ENCODE measurements at places on chromosomes 5 and 9. TPM values are rescaled to one million over a fixed set of nuclear protein-coding genes. Genes with fewer than 3 reads are reported as not detected.
A peak's percentile ranks its signal among the peaks of the same experiment; 100 is the strongest.

GRCh38 chr9:115759426-115759825 is 394.2 kb upstream of the PAPPA start:
- DNase-seq, result no peak

GRCh38 chr5:34914671-34915138 is 599 bp downstream of the RAD1 start:
- peak; percentile 21 for DNase-seq

DNA sequence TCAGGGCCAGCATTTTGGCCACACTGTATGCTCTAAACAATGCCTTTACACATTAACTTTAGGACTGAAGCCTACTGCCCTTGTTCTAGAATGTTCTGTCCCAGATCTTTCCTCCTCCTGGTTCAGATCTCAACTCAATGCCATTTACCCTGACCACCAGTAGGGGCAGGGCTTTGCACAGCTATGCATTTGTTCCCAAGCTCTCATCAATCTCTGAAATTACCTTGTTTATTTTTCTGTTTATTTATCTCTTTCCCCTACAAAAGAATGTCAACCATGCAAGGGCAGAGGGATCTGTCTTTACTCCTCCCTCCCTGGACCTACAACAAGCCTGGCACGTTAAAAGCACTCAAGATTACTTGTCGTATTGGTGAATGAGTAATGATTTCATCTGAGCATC is 612.9 kb downstream of the BNC2 start:
- no peak for DNase-seq

GRCh38 chr9:100489836-100490235 is 16.9 kb downstream of the TMEFF1 start:
- DNase-seq, result no peak

GRCh38 chr9:95494022-95494415 is 22.8 kb downstream of the PTCH1 start:
- DNase-seq, result peak; percentile 56

- DNase-seq, result no peak
These were observed 239.6 kb upstream of the NREP start for GRCh38 chr5:111996574-111996973.

DNA sequence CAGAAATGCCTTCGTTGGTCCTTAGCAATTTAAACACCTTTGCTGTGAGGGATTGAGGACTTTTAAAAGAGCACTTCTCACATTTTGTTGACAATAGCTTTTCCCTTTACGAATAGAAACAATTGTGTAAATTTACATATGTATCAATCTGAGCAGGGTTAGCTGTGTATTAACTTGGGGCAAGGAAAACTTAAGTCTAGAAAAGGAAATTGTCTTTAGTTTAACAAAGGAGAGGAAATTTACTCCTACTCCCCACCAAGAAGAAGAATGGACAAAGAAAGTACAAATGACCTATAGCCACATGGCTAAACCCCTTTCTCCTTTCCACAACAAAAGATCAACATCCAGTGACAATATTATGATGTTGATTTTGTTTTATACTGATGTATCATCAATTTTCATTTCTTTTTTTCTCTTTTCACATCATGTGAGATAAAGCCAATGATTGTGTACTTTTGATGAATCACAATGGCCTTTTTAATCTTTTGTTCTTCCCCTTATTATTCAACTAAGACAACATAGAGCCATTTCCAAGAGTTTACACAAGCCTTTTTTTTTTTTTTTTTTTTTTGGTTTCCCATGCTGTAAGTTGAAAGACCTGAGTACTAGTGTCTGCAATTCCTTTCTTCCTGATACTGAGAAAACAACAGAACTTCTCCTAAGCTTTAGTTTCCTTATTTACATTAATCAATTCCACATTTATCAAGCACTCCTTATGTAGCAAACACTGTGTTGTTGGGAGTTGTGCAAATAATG is 19.0 kb downstream of the FOXB2 start:
- no peak for DNase-seq

- DNase-seq, result peak; percentile 91
These were observed at the start of gene RACK1 for GRCh38 chr5:181243564-181244343. RACK1 (minus strand) TSS chr5:181243906; CDS start chr5:181243800, 106 bp downstream.

GRCh38 chr5:111299067-111299481 is 74.9 kb downstream of the CAMK4 start:
- no peak for DNase-seq

GRCh38 chr9:75226403-75227139 is 138.3 kb downstream of the OSTF1 start:
- no peak for DNase-seq

- DNase-seq, result no peak
These were observed 535.7 kb upstream of the ACO1 start for GRCh38 chr9:31848505-31849285.

GRCh38 chr5:95822043-95822541 is 434 bp downstream of the GLRX start:
- DNase-seq, result peak; percentile 84

DNA sequence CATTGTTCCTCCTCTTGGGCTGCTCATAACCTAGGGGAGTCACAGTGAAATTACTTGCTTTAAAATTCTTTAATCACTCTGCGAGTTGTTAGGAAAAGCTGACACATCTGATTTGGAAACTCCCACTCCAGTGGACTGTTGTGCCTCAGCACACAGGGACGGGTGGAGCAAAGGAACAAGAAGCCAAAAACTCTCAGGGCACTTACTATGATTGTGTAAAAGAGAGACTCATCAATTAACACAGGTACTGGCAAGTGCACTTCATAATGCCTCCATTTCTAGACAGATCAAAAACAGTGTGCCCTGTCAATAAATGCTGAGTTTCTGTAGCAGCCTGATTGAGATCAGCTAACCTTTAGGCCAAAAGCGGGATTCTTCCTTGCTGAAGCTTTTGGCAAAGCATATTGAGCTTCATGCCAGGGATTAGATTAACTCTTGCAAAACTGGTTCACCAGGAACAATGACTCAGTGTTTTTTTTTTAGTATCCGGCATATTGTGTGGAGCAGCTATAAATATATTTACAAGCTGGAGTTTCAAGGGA is 55.9 kb downstream of the TMC1 start:
- DNase-seq, result no peak

GRCh38 chr9:23542927-23543326 is 283.1 kb downstream of the ELAVL2 start:
- no peak for DNase-seq

GRCh38 chr9:124180557-124180956 is 77.2 kb upstream of the NEK6 start:
- no peak for DNase-seq

- DNase-seq, result no peak
These were observed 85.2 kb upstream of the TNC start for GRCh38 chr9:115202960-115203751.

DNA sequence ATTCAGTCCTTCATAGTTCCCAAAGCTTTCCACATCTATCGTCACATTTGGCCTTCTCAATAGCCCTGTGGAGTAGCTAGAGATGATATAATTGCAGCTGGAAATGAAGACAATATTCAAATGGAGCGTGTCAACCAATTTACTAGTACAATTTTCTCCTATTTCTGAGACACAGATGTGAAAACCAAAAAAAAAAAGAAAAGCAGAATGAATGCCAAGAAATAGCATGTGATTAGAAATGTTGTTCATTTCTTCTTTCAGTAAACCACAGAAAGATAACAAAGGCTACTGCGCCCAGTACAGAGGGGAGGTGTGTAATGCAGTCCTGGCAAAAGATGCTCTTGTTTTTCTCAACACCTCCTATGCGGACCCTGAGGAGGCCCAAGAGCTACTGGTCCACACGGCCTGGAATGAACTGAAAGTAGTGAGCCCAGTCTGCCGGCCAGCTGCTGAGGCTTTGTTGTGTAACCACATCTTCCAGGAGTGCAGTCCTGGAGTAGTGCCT is 99.0 kb downstream of the MUSK start:
- no peak for DNase-seq

GRCh38 chr5:77645158-77645994 is 6.9 kb upstream of the OTP start:
- peak; percentile 21 for DNase-seq

DNA sequence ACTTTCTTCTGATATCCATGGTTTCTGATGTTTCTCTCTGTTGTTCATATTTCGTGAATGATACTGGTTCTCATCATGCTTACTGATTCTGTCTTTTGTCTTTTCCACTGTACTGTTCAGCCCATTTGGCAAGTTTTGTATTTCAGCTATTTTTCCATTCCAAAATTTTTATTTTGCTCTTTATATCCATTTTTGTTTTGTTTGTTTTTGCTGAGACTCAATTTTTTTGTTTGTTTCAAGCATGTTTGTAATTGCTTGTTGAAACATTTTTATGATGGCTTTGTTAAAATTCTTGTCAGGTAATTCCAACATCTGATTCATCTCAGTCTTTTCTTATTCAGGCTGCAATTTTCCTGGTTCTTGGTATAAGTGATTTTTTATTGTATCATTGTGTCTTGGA is 64.0 kb downstream of the ERCC6L2 start:
- no peak for DNase-seq

DNA sequence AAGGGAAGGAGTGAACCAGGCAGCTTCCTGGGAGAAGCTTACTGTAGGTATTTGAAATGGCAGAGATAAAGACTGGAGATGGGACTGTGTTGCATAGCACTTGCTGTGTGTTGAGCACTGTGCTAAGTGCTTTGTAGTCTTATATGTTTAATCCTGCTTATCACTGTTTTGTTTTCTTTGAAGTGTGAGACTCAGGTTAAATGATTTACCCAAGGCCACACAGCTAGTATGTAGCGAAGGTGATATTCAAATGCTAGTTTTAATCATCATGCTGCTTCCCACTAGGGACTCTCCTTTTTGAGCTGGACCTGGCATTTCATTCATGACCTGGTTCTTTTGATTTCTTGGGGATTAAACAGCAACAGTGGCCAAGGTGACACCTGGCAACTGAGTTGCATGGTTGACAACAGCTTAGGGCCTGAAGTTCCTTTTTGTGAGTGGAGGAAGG is 35.3 kb upstream of the SPRY4 start:
- no peak for DNase-seq

DNA sequence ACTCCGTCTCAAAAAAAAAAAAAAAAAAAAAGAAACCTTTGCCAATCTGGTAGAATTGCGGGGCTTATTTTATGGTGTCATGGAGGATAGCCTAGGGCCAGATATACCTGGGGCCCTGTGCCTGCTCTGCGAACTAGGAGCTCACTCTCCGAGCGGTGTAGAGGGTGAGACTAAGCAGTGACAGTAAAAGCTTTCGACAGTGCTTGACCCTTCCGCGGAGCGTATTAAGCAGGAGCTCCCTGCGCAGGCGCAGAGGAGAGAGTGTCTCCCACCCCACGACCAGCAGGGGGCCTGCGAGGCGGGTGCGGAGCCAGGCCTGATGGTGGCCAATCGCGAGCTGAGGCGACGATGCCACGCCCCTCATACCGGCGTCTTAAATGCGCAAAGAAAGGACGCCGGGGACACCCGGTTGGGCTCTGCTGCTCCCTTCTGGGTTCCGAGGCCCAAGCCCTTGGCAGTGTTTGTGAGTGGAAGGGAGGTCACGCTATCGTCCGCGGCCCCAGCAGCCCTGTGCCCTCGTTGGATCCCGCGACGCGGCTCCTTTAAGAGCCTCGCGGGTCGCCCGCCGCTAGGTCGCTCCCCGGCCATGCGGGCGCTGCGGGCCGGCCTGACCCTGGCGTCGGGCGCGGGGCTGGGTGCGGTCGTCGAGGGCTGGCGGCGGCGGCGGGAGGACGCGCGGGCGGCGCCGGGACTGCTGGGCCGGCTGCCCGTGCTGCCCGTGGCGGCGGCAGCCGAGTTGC is at the start of gene ENDOG:
ENDOG (plus strand) TSS at position 402 of the 740 bp plus-strand sequence; CDS start at position 587, 185 bp downstream.
- DNase-seq, result peak; percentile 96

- DNase-seq, result no peak
These were observed 32.5 kb downstream of the TENT4A start for GRCh38 chr5:6745706-6746222.

- DNase-seq, result no peak
These were observed 58.1 kb downstream of the CEMIP2 start for GRCh38 chr9:71710201-71710600.

DNA sequence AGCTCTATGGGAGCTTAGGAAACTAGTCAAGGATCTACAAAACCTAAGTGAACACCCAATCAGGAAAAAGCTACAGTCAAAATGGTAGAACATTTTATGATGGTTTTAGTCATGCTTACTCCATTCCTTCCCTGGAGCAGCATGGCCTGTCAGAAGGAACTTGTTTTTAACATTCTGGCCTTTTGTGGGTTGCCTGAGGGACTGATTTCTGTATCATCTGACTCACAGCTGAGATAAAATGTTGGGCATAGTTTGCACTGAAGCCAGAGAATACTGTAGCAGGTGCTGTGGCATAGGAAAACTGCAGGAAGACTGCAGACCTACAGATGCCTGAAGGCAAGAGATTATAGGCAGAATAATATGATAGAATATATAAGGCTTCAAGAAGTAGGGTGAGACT is 719.6 kb upstream of the GRAMD2B start:
- DNase-seq, result no peak

GRCh38 chr5:14171621-14172020 is 28.5 kb downstream of the TRIO start:
- peak; percentile 41 for DNase-seq

DNA sequence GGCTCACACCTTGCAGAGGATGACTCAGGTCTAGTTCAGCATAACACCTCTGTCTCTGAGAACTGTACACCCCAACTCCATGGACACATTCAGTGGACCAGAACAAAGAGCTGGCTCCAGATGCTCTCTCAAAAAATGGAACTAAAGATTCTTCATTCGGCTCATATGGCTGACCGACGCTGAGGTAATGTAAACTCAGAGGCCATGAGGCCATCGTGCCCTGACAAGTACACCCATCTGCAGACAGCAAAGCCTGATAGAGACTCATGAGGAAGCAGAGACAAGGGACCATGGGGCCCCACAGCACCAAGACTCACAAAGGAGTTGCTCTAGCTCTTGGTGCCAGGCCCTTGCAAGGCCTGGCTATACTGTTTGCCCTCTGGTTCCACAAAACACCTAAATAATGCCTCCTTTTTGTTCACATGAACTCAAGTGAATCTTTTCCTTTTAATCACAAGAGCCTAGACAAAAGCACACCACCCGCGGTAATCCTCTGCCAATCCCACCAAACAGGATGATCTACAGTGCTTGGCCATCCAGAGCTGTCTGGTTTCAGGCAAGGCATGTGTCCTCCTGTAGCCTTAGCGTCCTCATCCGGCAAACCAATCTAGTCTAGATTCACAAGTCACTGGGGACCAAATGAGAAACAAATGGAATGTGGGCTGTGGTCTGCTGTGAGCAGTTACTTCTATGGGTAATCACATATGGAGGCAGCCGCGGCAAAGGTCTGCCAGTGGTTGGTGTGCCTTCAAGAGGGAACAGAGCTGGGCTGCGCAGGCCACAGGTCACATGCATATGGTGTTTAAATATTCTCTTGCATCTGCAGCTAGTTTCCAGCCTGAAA is 22.7 kb downstream of the MED27 start:
- no peak for DNase-seq

GRCh38 chr9:69173891-69174615 is at the start of gene TJP2:
TJP2 (plus strand) TSS chr9:69174277; CDS start chr9:69174373, 96 bp downstream.
- peak; percentile 60 for DNase-seq

PPP2R2B gene
- 1.2 TPM for total RNA-seq

AHRR gene
- 3.1 TPM for total RNA-seq

EGFL7 gene
- 21.5 TPM for total RNA-seq

PRDM9 gene
- not detected for total RNA-seq

HTR4 gene
- total RNA-seq, result 42.7 TPM

MLANA gene
- total RNA-seq, result not detected

IL9 gene
- not detected for total RNA-seq

ADAMTS6 gene
- 0.80 TPM for total RNA-seq

PCDHA3 gene
- total RNA-seq, result not detected

SLCO6A1 gene
- not detected for total RNA-seq

ARL14EPL gene
- not detected for total RNA-seq

NIM1K gene
- total RNA-seq, result not detected

OBP2B gene
- not detected for total RNA-seq

MZB1 gene
- 1.4 TPM for total RNA-seq

All from Peyer's patch (tissue), 4 donors.